ENCODE measurements at places on chromosomes 13 and 19.

DNA sequence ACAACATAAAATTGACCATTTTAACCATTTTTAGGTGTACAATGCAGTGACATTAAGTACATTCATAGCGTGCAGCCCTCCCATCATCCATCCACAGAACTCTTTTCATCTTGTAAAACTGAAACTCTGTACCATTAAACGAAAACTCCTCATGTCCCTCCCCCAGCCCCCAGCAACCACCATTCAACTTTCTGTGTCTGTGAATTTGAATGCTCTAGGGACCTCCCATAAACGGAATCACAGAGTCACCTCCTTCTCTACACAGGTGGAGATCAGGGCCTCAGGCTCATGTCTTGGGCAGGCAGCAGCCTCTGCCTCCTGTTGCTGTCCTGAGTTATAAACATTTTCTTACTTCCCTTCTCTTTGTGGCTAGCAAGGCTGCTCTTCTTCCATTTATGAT is 7.3 kb upstream of the CCNE1 start:
- no peak for DNase-seq

DNA sequence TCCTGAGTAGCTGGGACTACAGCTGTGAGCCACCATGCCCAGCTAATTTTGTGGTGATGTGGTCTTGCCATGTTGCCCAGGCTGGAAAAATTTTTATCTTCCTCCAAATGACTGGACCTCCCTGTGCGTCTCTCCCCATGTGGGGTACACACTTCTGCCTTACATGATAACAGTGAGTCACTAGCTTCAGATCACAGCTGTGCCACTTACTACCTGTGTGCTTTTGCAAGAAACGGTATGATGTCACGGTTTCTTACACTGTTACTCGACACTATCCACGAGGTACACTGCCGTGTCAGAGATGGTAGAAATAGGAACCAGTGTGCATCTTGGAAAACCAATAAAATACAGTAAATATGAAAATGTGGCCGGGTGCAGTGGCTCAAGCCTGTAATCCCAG is 17.5 kb upstream of the ZNF414 start:
- DNase-seq: no peak

GRCh38 chr19:30132343-30133075 is 190.5 kb downstream of the URI1 start:
- DNase-seq: no peak

GRCh38 chr19:13827656-13828055 is 32.4 kb downstream of the ZSWIM4 start:
- DNase-seq: no peak

DNA sequence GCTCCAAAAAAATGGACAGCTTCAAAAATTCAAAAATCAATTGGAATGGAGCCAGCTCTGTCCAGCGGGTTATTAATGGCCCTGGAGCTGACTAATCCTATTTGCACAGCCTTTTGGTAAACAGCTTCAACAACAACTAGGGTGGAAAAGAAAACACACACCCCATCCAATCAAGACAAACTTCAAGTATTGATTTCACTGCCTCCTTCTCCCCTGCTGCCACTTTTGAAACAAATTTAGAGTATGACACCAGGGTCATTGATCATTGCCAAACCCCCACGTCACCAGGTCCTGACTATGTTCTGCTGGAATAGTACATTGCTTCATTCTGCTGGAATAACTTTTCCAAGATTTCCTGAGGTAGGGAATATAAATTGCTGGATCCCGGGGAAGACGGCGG is 56.8 kb upstream of the GTF3A start:
- no peak for DNase-seq

All from stimulated activated CD4-positive, alpha-beta T cell treated with anti-CD3 and anti-CD28 coated beads, Interleukin-4, amount 100 ng/mL, for 1 hour (primary cell).